ENCODE measurements at places on chromosomes 11 and 22.

DNA sequence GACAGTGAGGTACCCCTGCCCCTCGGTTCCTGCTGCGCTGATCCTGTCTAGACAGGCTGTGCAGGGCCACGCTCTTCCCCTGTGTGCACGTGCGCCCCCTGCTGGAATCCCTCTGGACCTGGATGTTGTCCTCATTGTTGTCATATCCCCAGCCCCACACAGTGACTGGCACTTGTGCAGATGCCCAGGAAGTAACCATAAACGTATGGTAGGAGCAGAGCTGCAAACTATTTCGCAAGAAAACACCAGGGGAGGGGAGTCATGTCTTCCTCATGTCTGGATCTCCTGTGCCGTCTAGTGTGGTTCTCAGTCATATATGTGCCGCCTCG is 114.7 kb downstream of the CRYBB2 start:
- no peak for DNase-seq

DNA sequence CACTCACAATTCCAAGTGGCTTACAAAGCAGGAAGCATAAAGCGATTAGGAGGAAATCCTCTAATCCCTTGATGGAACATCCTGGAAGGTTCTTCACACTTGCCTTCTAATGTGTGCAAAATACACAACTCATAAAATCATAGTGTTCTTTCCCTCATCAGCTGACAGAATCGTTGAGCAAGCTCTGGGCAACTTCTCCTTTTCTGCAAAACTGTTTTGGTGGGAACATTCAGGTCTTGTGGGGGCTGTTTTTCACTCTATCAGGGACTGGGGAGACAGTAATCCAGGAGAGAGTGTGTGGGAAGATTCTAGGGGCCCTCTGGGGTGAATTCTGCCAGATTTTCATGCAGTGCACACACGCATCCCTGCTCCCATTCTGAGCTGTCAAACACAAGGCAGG is 53.2 kb downstream of the IRAG1 start:
- DNase-seq: no peak

GRCh38 chr22:35864545-35865165 is 147.0 kb downstream of the APOL5 start:
- no peak for DNase-seq

DNA sequence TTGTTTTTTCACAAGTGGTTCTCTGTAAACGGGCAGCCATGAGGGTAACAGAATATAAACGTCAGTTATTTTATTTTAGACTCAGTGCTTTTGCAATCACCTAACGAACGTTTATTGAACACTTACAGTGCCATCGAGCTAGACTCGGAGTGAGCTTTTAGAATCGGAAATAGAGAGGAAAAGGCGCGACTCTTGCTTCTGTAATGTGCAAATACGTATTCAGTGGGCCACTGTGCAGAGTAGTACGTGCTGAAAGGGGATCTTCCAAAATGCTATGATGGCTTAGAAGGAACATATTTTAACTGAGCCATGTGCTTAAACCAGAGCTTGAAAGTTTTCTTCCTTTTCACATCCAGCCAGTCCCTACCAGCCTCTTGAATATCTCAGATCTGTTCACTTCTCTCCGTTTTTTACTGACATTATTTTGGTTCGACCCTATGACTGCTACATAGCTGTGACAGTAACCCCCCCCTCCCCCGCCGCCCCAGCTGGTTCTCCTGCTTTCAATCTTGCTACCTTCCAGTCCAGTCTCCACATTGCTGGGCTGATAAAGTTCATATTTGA is 468 bp downstream of the DDIAS start:
- DNase-seq: no peak

- DNase-seq: no peak
Measured at GRCh38 chr11:122108192-122108799, 7.7 kb downstream of the BLID start.

DNA sequence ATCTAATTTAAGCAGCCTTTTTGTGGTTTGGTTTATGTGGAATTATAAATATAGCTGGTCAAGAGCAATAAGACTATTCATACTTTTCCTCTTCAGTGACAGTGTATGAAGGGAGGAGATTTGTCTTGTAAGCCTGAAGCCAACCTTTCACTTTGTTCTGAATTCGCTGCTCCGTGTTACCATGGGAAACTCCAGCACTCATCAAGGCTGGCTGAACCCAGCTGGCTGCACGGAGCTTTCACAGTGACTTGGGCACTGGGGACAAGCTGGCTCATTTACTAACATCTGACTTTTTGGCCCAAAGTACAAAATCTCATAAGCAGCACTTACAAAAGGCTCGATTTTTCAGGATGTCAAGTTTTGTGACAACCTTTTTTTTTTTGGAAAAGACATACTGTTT is 120.4 kb upstream of the GRIA4 start:
- no peak for DNase-seq

DNA sequence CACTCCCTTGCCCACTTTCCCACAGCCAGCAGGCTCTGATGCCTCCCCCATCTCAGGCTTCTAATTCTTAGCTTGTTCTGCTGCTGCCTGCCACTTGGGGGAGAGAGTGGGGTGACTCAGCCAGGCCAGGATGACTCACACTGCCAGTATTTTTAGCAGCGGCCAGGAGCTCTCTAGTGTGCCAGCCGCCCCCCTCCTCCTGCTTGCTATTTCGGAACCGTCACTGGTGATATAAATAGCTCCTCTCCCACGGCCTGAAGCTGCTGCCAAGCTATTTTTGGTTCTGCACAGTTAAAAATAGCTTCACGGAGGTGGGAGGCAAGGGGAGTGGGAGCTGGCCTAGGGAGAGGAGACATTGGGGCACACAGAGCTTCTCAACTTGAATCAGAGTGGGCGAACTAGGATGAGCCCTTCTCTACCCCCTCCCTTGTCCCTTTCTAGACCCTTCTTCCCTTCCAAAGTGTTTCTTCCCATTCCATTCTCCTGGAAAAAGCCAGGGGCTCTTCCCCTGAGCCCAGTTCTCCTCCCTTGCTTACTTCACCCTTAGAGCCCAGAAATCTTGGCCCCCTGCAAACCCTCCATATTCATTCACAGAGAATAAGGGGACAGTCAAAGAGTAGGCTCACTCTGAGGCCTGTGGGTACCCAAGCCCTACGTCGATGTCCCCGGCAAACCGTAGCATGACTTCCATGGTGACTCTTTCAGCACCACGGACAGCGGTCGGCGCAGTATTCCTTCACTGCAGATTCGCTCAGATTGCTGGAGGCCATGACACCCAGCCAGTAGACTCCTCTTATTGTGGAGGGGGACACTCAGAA is 2.5 kb upstream of the NPAS4 start:
- peak; percentile 92 for DNase-seq

GRCh38 chr11:13098063-13098462 is 88.9 kb downstream of the RASSF10 start:
- no peak for DNase-seq

DNA sequence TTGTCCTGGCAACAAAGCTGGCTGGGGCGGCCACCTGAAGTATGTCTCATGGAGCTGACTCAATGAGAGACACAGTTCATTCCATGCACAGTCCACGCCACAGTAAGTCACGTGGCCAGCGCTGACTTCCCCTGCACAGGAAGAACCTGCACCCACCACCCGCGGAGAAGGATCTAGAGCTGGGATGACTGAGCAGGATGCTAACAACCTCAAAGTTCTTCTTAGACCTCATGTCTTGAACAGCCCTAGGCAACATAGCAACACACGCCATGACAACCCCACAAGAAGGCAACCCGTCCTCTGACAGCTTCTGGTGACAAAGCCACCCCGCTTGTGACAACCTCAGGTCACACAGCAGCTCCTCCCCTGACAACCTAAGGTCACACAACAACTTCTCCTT is 76.9 kb upstream of the B3GAT1 start:
- DNase-seq: no peak

DNA sequence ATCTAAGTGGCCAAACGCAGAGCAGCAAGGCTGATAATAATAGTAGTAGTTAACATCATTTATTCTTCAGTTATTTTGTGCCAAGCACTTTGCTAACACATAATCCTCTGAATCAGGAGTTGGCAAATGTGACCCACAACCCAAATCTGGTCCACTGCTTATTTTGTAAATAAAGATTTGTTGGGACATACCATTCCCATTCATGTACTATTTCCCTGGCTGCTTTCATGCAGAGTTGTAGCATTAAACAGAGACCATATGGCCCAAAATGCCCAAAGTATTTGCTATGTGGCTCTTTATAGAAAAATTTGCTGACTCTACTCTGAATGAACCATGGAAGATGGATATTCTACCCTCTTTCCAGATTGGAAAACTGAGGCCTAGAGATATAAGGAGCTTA is 50.3 kb downstream of the COMMD9 start:
- DNase-seq: no peak

- no peak for DNase-seq
Measured at GRCh38 chr11:76592961-76593360, 77.6 kb downstream of the LRRC32 start.

DNA sequence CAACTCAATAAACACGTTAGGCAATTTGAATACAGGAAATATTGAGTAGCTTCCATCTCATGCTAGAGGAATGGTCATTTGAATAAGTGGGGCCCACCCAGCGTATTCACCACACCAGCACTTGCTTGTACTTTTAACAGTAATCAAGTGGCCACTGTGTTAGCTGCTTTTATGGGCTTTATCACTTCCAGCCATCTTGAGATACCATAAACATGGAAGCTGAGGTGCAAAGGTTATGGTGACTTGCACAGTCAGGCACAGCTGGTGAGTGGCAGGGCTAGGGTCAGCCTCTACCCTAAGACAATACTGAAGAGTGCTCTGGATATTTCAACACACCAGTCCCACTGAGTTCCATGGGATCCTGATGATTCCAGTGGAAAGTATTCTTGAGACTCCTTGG is 6.7 kb downstream of the JOSD1 start:
- no peak for DNase-seq

DNA sequence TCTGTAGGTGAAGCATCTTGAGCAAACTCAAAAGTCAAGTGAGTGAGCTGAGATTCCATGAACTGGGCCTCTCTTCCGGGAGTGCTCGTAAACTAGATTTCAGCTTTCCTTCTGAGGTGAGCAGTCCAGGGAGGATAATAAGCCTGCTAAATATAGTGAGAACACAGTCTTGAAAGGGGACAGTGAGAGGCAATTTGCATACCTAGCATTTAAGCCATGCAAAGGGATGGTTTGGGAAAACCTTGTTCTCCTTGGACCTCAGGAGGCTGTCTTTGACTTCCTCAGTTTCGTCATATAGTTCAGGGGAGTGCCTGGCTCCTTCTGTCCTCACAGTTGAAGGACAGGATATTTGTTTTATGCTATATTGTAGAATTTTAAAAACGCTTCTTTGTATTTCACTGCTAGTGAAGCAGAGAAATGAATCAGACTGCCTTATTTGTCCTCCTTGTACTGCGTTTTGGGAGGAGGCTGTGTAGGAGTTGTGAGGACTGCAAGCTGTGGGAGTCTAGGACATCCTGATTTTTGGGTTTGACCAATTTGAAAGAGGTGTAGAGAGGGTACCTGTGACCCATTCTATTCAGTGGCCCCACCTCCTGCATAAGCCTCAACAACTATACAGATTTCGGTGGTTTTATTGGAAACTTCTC is 11.0 kb upstream of the SORL1-AS1 start:
- no peak for DNase-seq

DNA sequence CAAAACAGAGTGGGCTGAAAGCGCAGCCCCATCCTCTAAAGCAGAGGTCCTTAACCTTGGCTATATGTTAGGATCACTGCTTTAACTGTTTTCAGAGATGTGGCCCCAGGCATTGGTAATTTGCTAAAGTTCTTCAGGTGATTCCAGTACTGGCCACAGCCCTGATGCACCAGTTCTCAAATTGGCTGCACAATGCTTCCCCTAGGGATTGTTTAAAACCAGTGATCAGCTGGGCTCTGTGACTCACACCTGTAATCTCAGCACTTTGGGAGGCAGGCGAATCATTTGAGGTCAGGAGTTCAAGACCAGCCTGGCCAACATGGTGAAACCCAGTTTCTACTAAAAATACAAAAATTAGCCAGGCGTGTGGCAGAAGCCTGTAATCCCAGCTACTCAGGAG is 8.4 kb upstream of the IRAG1 start:
- no peak for DNase-seq

DNA sequence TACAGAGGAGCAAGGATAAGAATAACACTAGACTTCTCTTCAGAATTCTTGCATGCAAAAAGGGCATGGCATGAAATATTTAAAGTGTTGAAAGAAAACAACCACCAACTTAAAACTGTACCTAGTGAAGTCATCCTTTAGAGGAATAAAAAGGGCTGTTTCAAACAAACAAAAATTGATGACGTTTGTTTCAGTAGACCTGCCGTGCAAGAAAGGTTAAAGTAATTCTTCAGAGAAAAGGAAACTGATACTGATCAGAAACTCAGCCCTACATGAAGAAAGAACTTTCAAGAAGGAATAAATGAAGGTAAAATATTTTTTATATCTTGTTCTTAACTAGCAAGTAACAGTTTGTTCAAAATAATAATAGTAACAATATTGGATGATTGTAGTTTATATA is 27.5 kb downstream of the MRGPRX2 start:
- DNase-seq: no peak

DNA sequence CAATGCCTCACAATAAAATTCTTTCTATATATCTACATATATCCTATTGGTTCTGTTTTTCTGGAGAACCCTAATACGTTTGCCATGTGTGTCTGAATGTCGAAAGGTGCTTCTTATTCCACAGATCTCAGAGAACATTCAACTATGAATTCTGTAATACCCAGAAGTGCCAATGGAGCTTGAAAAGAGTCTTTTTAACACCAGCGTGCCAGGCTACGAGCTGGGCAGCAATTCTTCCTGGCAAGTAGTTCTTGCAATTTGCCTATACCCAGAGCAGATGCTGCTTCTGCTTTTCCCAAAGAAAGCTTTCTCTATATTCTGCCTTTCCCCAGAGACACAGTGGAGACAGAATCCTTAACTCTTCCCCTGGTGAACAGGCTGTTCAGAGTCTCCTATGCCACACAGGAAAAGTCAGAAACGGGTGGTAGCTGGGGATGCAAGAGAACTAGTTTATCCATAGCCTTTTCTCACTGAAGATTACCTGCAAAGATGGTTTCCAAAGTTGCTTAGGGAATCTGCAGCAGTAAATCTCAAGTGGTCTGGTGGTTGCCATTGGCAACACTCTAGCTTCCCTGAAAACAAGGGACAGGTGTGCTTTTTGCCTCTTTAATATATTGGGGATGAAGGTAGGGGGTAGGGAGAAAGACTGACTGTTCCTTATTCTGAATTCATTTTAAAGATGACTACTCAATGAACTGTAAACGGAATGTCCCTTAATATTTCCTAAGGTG is 16.8 kb upstream of the PAFAH1B2 start:
- no peak for DNase-seq

DNA sequence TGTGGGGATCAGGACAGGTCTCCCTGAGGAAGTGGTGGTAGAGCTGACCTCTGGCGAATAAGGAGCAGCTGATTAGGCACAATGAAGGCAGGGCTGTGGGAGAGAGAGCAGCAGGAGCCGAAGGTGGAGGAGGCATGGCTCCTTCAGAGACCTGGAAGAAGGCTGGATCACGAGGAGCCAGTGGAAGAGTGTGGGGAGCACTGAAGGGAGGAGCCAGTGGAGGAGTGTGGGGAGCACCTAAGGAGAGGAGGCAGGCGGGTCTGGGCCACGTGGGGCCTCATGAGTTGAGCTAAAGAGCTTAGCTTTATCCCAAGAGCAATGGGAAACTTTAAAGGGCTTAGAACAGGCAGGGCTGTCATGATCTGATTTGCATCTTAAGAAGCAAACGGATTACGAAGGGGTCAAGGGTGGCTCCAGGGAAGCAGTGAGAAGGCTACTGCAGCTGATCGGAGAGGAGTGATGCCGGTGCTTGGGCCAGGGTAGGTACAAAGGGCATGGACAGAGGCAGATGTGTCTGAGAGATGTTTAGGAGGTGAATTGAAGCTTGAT is 44.9 kb upstream of the EIF3D start:
- DNase-seq: no peak

Data from fibroblast of skin of left quadriceps (primary cell).